SK-MEL-5 (cell line): ENCODE measurements at places on chromosomes 3 and 15. TPM values are rescaled to one million over a fixed set of nuclear protein-coding genes. Genes with fewer than 3 reads are reported as not detected.
A peak's percentile ranks its signal among the peaks of the same experiment; 100 is the strongest.

GRCh38 chr3:193605876-193606275, 12.9 kb downstream of the OPA1 start:
- DNase-seq: peak; percentile 88

GRCh38 chr15:48563934-48564333, 81.6 kb downstream of the FBN1 start:
- DNase-seq: no peak

- DNase-seq: no peak
These were observed 56.5 kb upstream of the TMEM108 start for GRCh38 chr3:132981719-132982118.

DNA sequence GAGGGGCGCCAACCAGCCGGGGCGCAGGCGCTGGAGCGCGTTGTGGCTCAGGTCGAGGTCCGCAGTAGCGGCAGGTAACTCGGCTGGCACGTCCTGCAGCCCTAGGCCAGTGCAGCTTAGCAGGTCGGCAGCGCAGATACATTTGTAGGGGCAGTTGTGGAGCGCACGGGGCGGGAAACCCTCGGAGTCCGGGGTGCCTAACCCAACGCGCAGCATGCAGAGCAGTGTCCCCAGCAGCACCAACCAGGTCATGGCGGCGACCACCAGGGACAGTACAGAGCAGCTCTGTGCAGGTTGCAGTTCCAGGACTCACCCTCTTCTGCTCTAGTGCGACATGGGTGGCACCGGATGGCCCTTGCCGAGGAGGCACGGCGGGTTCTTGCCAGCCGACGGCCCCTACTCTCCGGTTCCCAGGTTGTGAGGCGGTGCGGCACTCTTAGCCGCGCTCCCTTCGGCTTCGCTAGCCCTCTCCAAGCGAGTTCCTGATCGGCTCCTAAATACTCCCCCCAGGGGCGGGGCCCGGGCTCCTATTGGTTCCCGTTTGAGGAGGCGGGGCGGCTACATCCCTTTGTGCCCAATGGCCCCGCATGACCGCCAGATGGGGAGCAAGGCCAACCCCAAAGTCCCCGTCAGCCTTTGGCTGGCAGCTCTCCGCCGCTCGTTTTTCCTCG, at the start of gene AMIGO3:
Gene AMIGO3, minus strand, starts transcription at position 471 of the 671 bp plus-strand sequence. Its CDS starts 219 bp downstream, at position 252.
- DNase-seq: peak; percentile 88

GRCh38 chr3:53836084-53836872, 9.9 kb downstream of the CHDH start:
- DNase-seq: no peak

DNA sequence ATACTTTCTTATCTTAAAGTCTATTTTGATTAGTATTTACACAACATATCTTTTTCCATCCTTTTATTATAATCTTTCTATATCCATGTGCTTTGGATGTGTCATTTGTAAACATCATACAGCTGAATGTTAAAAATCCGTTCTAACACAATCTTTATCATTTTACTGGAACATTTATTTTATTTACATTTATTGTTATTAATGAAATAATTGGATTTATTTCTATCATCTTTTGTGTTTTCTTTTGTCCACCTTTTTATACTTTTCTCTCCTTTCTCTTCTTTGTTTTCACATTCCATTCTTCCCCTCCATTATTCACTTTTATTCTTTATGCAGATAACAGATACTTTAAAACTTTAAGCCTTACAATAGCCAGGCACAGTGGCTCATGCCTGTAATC, 34.7 kb upstream of the CTDSPL start:
- DNase-seq: no peak

DNA sequence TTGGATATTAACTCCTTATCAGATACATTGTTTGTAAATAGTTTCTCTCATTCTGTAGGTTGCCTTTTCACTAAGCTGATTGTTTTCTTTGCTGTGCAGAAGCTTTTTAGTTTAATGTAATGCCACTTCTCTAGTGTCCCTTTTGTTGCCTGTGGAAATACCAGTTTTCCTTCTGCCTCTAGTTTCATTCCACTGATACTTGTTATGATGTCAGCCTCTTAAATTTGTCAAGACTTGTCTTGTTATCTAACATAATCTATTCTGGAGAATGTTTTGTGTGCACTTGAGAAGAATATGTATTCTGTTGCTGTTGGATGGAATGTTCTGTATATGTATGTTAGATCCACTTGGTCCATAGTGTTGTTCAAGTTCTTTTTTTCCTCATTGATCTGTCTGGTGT, 18.0 kb upstream of the CEP152 start:
- no peak for DNase-seq

DNA sequence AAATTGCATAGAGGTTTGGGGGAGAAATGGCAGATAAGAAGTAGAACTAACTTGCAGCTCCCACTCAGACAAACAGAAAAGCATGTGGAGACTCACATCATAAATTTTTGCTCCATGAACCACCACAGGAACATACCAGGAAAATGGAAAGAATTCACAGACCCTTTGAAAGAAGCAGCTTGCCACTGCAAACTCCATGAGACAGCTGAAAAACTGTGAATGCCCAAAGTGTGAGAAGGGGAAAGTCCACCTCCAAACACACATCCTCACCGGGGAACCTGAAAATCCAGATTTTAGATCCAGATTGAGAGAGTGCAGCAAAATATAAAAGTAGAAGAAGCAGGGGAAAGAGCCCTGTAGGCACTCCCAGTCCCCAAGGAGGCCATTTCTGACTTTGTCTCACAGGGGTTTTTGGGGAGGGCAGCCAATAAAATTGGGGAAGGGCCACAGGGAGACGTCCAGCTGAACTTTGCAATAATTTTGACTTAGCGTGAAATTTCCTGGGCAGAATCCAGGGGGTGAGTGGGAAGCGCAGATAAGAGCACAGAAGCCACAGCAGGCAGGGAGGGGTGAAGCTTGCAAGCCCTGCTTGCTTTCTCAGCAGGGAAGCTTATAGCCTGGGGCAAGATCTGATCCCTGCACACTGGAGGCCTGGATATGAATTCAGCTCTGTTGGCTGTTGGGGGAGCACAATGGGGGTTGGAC, 183.4 kb upstream of the UBE2E2 start:
- no peak for DNase-seq

DNA sequence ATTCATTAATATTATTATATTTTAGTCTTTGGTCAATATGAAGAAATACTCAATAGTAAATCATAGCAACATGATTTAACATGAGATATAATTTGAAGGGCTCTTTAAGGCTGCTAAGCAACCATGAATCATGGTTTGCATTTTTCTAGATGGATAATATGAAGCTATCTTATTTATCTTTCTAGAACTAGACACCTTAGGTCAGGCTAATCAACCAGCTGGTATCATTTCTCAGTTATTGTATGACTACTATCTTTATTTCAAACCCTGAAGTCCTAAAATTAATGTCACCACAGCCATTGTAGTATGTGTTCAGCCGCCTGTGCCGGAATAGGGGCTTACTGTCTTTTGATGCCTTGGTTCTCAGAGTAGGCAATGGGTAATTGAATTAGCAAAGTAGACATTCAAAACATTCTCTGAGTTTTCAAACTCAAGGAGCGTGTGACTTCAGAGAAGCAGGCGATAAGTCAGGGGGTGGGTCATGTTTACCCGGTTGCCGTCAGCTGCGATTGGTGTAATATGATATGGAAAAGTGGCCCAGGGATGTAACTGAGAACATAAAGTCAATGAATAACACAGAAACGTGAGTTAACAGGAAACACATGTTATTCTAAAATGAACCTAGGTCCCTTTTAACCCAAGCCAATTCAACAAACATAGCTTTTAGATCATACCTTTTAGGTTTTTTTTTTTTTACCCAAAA, 93.4 kb upstream of the CTDSPL start:
- no peak for DNase-seq

GRCh38 chr3:140842984-140843649, 98.5 kb upstream of the SLC25A36 start:
- no peak for DNase-seq

DNA sequence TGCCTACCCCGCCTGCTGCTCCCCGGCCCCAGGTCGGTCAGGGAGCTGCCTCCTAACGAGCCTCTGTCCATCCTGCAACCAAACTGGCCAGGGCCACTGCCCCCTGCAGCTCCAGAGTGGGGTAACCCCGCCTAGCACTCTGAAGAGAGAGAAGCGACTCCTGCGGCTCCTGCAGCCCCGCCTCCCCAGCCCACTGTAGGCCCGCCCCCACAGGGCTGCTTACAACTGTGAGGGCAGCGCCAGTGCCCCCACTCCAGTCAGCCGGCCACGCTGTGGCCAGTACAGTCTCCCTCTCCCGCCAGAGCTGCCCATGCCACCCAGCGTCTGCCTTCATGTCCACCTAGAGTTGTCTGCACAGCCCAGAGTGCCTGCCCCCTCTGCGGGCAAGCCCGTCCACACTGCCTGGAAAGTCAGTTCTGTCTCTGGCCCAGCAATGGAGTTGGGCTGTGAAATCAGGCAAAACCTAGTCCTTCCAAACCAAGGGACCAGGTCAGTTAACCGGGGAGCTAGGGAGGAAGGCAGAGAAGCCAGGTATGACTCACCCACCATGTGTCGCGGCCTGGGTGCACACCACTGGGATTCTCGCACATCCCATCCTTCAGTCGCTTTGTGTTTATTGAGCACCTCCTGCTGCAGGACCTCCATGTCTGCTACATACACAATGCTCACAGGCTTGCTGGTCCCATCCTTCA, 2.4 kb downstream of the UCN2 start:
- DNase-seq: peak; percentile 77

DNA sequence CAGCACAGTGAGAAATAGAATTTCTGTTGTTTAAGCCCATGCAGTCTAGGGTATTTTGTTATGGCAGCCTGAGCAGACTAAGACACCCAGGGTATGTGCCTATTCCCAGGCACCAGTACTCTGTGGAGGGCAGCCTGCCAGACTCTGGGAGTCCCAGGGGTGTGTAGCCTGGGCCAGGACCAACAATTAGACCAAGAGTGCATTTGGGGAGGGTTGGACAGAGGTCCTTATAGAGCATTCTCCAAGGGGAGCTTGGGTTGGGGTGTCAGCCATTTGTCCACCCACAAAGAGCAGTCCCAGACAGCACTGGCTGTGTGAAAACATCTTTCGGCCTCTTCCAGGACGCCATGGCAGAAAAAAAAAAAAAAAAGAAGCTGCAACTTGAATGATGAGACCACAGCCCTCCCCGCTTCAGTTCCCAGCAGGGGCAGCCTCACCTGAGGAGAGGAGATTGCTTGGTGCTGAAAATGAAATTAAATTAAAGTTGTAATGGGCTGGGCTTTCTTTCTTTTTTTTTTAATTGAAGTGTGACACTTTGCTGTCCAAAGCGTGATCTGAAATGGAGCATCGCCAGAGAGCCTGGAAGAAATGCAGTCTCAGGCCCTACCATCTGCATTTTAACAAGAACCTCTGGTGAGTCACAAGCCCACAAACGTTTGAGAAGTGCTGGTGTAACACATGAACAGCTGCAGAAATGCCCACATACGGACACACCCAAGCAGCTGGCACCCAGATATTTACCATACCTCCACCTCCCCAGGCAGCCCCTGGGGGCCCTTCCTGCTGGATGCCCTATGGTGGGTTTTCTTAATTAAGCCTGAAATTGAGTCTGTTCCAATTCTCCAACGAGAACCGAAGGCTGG, 21.3 kb upstream of the CAV3 start:
- DNase-seq: no peak

- DNase-seq: peak; percentile 55
These were observed 91.9 kb downstream of the MB21D2 start for GRCh38 chr3:192825657-192826200.

DNA sequence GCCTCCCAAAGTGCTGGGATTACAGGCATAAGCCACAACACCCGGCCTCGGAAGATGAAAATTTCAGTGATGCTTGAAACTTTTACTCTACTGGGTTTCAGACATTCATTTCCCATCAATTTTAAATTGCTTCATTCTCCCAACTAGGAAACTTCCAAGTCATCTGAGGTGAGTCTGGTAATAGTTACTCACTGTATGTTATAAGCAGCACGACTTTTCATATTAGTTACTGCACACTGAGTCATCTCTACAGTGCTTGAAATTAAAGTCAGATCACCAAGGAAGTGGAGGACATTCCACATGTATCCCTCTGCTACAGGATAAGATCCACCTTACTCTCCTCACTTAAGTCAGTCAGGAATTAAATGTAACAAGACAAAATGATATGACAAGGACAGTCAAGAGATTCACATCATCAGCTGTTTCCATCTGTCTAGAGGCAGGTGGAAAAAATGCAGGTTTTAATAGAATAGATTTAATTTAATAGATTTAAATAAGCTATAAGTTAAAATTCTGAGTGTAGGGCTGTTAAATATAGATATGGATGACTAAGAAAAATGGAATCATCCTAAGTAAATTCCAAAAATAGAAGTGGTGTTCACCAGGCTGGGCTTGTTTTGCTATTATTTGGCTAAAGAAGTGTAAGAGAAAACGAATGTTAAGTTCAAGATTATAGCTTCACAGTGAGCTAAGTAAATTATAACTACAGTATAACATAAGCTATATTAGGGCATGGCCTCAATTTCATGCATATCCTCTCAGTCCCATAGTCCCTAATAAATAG, 104.4 kb downstream of the TMCO5A start:
- DNase-seq: no peak

- no peak for DNase-seq
These were observed 45.5 kb downstream of the TEX9 start for GRCh38 chr15:56410721-56411120.

DNA sequence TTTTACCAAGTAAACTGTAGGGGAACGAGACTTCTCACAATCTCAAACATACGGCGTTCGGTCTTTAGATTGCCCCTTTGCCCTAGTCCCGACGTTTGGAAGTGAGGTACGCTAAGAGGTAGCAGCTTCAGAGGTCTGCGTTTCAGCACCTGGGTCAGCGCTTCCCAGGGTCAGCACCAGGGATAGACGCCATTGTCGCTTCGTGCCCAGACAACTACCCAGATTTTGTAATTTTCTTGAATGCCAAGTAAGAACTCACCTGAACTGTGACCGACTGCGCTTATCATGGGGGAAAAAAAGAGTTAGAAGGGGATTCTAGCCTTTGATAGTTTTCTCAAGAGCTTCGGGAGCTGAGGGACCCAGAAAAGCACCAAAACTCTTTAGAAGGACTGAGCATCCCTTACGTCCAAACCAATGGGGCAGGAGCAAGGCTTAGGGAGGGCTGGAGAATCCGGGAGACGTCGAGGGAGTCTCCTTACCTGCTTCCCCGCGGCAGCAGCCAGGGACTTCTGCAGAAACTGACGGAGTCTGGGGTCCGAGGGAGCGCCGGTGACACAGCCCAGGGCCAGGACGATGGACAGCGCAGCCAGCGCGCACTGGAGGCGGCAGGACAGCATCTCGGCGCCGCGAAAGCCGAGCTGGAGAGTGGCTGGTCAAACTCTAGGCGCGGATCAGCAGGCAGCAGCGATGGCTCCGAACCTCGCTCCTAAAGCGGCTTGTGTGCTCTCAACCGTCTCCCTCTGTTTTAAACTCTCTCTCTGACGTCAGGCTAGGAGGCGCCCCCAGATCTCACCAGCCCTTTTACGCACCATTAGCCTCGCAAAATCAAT, at the start of gene SST:
Gene SST, minus strand, starts transcription at position 720 of the 830 bp plus-strand sequence. Its CDS starts 103 bp downstream, at position 617.
- DNase-seq: peak; percentile 40

- no peak for DNase-seq
These were observed 28.5 kb downstream of the LIPC start for GRCh38 chr15:58460116-58460790.

Gene HDAC11
- 12.5 and 13.5 TPM in 2 replicates for total RNA-seq

Gene ZPLD1
- total RNA-seq: 0.11 and 0.45 TPM in 2 replicates

Gene GOLGA8G
- not detected in 2 replicates for total RNA-seq

Gene CPNE4
- total RNA-seq: not detected in 2 replicates

Gene TMEM212
- total RNA-seq: not detected in 2 replicates

Gene PLOD2
- 37.7 and 40.2 TPM in 2 replicates for total RNA-seq

Gene ABI3BP
- total RNA-seq: 0.58 TPM in 1 of 2 replicates, not detected in the other

Gene CCR8
- not detected in 2 replicates for total RNA-seq

Gene IMPDH2
- total RNA-seq: 463 and 511 TPM in 2 replicates

Gene NGLY1
- 42.7 and 45.2 TPM in 2 replicates for total RNA-seq
